Right cardiac atrium (tissue), 5 donors: ENCODE measurements at places on chromosomes 12 and 14.

- DNase-seq = peak; percentile 55
Measured at GRCh38 chr12:54417712-54418440, 1.2 kb downstream of the ITGA5 start.

GRCh38 chr12:129049917-129050316 is 196.6 kb downstream of the GLT1D1 start:
- no peak for DNase-seq

- no peak for DNase-seq
Measured at GRCh38 chr12:75505706-75506312, 5.6 kb downstream of the KRR1 start.

DNA sequence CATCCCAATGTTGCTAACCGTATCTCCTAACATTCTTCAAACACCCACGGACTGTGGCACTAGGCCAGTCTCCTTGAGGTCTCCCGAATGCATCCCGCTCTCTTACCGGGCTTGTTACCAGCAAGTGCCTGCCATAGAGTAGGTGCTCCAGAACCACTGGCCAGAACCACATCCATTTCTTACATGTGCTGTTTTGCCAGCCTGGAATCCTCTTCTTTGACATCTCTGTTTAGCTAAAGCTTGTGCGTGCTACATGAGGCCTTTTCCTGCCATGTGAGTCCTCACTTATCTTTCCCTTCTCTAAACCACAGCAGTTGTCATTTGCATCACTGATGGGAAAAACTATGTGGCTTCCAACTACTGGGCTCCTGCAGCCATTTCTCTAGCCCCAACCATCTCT is 397.4 kb downstream of the PCNX1 start:
- no peak for DNase-seq

DNA sequence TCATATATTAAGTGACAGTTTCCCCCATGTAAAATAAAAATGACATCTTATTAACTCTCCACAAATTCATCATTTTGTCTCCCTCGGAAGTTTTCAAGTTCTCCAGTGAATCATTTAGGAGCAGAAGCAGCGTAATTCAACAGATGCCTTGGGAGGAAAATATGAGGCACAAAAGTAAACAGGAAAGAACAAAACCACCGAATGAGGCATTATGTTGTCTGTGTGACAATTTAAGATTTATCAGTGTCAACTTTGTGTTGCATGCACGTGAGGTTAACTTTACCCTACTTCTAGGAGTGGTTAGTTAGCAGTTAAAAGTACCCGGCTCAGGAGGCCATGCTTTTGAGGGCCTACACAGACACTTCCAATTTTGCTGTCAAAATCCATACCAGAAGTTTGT is 258.6 kb downstream of the IPO8 start:
- no peak for DNase-seq

DNA sequence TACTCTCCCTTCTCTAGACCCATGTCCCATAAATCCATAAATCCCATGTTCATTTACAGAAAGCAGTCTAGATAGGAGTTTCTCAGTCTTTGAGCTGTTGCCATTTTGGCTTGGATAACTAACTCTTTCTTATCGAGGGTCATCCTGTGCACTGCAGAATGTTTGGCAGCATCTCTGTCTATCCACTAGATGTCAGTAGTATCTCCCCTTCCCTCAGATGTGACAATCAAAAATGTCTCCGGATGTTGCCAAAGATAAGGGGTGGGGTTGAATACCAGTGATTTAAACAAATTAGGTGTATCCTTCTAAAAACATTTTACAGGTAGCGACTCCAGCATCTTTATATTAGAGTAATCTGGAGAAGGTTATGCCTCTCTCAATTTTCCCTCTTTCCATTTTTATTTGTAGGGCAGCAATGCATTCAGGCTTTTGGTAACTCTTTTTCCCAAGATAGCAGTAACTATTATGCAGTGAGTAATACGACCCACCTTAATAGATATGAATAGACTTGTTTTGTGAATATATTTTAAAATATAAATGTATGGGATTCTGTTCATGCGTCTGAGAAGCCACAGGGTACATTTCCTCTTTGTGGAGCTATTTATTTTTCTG is 100.7 kb downstream of the LRRK2 start:
- DNase-seq = no peak

DNA sequence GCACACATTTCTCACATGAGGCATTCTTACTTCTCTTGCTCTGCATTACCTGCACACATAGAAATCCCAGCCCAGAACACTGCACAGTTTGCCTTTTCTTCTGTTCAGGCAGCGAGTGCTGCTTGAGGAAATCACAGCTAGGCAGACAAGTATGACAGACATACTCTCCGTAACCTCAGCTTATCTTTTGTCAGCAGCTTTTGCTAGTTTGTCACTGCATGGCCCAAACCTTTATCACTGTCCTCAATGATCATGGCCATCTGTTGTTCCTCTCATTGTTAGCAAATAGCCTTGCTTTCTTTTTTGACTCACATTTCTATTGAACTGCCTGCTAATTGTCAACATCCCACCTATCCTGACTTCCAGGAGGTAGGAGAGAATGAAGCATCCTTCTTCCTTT is 5.3 kb downstream of the ZNF10 start:
- DNase-seq = no peak

DNA sequence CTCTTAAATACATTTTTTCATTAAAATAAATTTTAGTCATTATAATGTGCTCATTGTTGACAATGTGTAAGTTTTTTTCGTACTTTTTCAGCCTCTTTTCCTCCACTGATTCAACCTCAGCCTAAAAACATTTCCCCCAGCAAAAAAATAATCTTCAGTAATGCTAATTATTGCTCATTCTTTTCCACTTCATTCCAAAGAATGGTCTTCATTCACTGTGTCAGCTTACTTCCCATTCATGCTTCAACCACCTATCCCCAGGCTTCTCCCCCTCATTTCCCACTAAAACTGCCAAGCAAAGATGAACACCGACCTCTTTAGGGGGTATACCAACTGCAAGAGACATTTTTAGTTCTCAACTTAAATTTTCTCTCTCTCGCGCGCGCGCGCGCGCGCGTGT is 2.7 kb upstream of the IPO8 start:
- DNase-seq = no peak

DNA sequence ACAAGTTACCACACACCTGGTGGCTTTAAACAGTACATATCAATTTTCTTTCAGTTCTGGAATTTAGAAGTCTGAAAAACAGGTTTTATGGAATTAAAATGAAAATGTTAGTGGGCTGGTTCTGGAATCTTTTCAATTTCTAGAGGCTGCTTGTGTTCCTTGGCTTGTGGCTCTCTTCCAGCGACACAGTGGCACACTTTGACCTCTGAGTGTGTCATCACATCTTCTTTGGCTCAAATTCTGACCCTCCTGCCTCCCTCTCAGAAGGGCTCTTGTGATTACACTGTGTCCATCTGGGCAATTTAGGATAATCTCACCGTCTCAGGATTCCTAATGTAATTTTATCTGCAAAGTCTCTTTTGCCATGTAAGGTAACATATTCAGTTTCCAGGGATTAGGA is 170.0 kb downstream of the PLCZ1 start:
- no peak for DNase-seq

- DNase-seq = no peak
Measured at GRCh38 chr14:98999345-98999744, 272.7 kb downstream of the BCL11B start.

DNA sequence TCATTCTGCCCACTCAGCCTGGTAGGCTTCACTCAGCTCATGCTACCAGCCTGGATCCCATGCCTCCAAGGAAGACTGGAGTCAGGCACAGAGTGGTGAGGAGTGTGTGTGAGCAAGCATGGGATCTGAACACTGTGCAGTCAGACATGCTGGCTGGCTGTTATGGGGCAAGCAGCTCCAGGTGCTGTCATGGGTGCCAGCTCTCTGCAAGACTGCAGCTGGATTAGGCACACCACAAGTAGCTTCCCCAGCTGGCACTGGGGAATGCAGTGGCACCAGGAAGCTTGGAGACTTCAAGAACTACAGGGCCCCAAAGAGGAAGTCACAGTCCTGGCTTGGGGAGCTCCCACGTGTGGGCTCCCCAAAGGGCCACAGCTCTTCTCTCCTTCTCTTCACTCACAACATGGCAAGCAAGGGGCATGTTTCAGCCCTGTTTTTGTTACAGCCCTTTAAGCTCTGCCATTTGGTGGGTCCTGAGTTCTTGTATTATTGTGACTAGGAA is 202.5 kb downstream of the VRK1 start:
- DNase-seq = no peak

- DNase-seq = no peak
Measured at GRCh38 chr12:71780237-71780822, 25.7 kb downstream of the RAB21 start.

- DNase-seq = no peak
Measured at GRCh38 chr12:110279566-110280375, 1.3 kb upstream of the ATP2A2 start.

DNA sequence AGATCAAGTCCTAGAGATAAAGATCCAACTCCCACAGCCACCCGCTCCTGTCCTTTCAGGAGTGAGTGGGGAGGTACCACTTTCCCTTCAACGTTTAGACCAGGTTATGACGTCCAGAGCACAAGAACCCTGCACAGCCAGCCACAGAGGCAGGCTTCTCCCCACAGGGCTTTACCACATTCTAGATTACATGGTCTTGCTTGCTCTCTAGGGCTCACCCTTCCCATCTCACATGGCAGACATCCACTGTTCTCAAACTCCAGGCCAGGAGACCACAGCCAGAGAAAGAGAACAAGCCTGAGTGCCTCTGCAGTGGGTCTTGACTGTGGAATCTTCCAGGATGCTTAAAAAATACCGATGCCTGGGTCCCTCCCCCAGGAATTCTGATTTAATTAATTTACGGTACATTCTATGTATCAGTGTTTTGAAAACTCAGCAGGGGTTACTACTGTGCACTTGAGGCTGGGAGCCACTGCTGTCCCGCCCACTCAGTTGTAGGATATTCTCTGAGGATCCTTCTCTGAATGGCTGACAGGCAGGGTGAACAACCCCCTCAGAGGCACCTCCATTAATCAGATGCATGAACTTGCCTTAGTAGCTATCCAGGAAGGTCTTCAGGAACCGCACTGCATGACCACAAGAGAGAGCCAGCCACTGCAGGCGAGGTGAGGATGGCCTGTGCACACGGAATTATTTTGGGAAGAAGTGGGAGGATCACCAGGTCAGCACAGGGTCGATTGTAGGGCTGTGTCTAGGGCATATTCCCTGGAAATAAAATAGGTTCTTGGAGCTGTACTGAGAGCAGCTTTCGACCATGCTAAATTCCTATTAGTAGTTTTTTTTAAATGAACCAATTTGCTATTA is 21.5 kb upstream of the SOCS2 start:
- no peak for DNase-seq

GRCh38 chr12:105357162-105357691 is 26.7 kb downstream of the C12orf75 start:
- no peak for DNase-seq

GRCh38 chr14:85243321-85243720 is 286.6 kb upstream of the FLRT2 start:
- DNase-seq = no peak

- DNase-seq = no peak
Measured at GRCh38 chr12:119749666-119750065, 81.7 kb downstream of the PRKAB1 start.

DNA sequence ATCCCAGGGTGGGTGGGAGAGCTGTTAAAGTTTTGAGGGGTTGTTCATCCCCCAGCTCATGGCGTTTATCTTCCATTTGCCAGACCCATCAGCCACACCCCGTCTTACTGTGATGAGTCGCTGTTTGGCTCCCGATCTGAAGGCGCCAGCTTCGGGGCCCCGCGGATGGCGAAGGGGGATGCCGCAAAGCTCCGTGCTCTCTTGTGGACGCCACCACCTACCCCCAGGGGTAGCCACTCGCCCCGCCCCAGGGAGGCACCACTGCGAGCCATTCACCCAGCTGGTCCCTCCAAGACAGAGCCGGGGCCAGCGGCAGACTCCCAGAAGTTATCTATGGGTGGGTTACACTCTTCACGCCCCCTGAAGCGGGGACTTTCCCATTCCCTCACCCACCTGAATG is 5.7 kb downstream of the RITA1 start:
- DNase-seq = no peak

DNA sequence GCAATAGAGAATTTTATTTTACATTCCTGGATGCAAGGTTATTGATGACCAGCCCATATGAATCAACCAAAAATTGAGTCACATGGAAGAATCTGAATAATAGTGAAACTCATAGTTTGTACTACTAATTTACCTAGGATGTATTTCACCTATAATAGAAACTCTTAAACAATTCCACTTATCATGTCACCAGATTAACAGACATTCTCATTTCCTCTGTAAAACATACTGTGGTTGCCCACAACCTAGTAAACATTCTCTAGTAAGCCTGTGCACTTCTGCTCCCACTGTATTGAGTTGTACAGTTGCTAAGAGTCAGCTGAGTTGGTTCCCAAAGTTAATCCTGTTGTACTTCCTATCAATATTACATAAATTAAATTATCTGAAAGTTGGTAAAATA is 196.6 kb upstream of the TMTC1 start:
- DNase-seq = no peak

GRCh38 chr12:21907948-21908837 is 33.0 kb downstream of the ABCC9 start:
- DNase-seq = no peak

- no peak for DNase-seq
Measured at GRCh38 chr12:64019101-64019500, 174.6 kb downstream of the SRGAP1 start.

GRCh38 chr14:71692496-71692895 is 239.7 kb upstream of the RGS6 start:
- no peak for DNase-seq

DNA sequence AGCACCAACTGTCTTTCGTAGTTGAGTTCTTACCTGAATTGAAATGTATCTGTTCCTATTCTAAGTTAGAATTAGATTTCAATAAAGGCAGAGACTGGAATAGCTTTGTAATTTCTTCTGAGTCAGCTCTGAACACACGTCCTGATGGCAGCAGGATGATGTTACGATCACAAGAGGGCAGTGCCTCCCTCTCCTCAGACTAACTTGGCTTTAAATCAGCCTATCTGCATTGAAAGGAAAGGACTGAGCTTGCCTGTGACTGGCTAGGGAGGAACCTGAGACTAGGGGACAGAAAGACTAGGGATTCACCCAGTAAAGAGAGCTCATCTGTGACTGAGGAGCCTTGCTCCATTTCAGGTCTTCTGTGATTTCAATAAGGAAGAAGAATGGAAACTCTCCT is 323.7 kb upstream of the OR4E1 start:
- no peak for DNase-seq

- DNase-seq = no peak
Measured at GRCh38 chr12:27524494-27524835, 459 bp downstream of the PPFIBP1 start.

- DNase-seq = no peak
Measured at GRCh38 chr12:51191516-51192283, 18.8 kb upstream of the TFCP2 start.

DNA sequence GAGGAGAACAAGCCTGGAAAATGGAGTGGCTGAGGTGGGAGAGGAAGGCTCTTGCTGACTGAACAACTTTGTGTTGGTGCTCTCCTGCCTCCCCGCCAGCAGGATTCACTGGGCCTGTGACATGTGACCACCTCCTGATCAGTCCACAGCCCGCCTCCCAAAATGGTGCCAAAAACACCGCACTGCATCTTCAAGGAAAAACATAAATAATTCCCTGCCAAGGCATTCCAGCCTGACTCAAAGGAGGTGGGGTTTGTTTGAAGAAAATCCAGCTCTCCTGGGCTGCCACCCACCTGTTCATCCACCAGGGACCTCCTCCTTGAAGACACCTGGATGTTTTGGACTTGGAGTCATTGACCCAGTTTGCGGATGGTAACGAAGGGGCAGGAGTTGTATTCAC is 83.8 kb upstream of the PIWIL1 start:
- DNase-seq = no peak
